ENCODE measurements at places on chromosomes 11 and 22.

DNA sequence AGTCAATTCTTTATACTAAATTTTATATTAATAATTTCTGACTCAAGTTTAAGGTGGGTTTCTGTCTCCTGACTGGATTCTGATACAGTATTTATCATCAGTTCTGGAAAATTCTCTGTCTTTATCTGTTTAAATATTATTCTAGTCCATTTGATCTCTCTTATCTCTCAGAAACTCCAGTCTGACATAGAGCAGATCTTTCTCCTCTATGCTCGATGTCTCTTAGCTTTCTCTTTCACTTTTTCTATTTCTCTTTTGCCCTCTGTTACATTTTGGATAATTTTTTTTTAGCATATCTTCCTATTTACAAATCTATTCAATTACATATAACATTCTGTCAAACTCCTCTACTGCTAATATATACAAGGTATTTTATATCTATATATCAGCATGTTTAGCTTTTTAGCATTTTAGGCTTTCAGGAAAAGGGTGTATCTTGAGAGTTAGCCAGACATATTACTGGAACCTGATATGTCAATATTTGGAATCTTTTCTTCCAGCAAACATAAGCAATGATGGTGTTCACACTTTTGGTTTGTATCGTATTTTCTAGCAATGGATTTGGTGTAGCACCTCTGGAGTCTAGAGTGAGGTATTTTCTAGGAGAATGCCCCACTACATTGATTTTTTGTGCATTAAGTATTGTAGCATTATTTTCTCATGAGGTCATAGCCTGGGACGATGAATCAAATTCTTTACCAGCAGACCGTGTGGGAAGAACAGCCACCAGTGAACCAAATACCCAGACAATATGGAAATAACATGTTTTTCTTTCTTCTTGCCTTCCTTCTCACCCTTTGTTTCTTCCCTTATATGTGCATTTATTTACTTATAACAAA, 4.1 kb upstream of the NNMT start:
- no peak for DNase-seq

DNA sequence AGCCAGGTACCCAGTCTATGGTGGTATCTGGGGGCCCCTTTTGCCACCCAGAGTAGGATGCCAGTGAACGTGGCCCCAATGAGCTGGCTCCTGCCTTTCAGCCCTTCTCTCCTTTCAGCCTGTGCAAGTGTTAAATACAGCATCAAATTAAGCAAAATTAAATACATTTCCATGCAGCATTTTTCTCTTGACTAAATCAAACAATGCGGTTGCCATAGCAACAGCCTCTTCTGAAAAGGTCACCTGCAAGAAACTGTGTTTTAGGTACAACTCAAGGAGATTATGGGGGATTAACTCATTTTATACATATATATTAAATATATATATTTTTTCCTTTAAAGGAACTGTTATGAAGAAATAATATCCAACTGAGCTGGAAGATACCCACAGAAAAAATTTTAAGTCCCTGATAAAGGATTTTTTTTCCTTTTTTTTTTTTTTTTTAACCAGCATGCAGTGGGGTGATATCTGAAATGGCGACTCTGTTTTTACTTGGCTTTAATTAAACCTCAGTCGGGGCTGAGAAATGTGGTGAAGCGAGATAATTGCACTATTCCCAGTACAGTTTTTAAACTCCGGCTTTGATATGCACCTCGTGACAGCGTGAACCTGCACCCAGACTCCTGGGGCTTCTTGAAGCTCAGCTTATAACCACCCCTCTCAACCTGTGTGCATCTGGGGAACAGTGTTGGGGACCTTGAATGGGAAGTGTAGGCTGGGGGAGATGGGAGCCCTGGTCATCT, 115.3 kb downstream of the PKNOX2 start:
- DNase-seq = no peak

GRCh38 chr11:79201677-79202347, 239.0 kb downstream of the TENM4 start:
- no peak for DNase-seq

- DNase-seq = no peak
Measured at GRCh38 chr22:47687776-47688175, 925.3 kb downstream of the TBC1D22A start.

GRCh38 chr11:67020949-67021348, 2.0 kb upstream of the SYT12 start:
- DNase-seq = no peak

- no peak for DNase-seq
Measured at GRCh38 chr11:79471071-79471844, 30.4 kb upstream of the TENM4 start.

DNA sequence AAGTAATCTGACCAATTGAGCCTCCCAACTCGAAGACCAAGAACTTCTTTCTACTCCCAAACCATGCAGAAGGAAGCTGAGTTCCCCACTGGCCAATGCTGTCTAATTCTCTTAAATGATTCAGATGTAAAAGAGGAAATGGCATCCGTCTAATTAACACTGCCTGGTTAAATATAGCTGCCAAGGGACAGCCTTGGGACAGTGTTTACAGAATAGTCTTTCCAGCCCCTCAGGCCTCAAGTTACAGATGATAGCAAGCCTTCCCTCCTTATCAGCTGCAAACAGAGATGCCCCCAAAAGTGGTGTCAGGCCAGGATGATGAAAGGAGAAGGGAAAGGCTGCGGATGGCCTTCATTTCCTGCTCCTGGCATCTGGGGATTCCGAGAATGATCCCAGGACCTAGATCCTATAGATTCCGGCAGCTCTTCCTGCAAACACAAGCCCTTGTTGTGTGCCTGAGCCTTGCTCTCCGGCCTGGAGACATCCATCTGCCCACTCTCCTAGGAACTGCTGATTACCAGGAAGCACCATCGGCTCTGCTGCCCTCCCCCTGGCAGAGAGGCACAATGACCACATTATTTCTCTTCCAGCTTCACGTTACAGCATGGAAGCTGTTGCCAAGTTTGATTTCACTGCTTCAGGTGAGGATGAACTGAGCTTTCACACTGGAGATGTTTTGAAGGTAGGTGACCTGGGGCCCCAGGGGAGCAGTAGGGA, 13.5 kb upstream of the TMA7B start:
- no peak for DNase-seq

DNA sequence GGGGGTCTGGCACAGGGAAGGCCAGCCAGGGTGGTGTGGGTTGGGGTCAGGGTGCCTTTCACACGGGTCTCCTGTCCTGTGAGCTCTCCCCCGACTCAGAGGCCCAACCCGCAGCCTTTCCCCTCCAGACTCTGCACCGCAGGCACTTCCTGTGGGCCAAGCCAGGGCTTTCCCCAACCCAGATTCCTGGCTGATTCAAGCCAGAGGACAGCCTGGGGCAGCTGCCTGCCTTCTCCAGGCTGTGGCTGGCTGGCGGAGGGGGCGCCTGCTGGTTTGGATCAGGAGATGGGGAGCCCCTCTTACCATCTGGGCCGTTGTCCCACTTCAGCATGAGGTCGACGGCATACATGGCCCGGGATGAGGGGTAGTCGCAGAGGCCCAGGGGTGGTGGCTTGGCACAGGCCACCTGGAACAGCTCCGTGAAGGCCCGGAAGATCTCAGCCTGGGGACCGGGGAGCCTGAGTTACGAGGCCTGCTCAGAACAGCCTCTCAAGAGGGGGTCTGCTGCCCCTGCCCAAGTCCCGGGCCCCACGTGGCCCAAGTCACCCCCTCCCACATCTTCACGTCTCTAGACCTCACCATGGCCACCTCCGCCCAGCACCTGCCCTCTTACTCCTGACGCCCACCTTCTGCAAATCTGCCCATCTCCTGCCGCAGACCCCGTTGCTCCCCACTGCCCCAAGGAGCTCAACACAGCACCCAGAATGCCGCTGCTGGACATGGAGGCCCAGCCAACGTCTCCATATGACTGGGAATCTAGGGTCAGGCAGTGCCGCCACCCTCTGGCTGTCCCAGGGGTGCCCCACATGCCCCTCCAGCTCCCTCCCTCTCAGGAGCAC, 17.3 kb downstream of the TSPO start:
- no peak for DNase-seq

- no peak for DNase-seq
Measured at GRCh38 chr22:36419177-36419911, 31.6 kb upstream of the MYH9 start.

DNA sequence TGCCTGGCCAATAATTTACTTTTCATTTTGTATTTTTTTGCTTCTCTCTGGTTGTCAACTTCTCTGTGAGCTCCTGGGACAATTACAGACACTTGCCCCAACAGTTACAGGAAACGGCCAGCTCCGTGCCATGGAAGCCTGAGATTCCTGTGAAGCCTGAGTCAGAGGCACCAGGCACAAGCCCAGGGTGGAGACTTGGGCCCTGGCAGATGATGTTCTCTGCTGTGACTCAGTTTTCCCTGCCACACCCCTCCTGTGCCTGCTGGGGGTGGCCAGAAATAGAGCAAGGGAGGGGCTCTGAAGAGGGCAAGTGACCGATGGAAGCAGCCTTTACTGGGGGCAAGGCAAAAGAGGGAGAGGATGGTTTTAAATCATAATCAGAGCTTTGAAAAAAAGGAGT, 4.9 kb downstream of the ATP5MGL start:
- peak; percentile 15 for DNase-seq

DNA sequence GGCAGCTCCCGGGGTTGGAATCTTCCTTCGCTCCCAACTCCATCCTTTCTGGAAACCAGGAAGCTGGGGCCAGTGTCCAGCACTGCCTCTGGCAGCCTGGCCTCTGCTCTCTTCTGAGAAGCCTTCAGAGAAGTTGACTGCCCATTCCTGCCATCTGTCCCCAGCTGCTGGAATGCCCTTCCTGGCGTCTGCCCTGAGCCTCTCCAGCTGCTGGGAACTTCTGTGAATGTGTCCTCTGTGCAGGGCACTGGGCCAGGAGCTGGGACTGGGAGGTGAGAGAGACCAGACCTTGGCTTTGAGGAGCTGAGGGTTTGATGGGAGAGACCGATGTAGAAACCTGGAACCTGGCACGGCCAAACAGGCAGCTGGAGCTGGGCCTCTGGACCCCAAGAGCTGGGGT, 5.9 kb upstream of the SOX10 start:
- no peak for DNase-seq

GRCh38 chr11:27812341-27812740, 112.1 kb upstream of the BDNF start:
- no peak for DNase-seq

- no peak for DNase-seq
Measured at GRCh38 chr11:120249279-120250262, 9.6 kb downstream of the POU2F3 start.

DNA sequence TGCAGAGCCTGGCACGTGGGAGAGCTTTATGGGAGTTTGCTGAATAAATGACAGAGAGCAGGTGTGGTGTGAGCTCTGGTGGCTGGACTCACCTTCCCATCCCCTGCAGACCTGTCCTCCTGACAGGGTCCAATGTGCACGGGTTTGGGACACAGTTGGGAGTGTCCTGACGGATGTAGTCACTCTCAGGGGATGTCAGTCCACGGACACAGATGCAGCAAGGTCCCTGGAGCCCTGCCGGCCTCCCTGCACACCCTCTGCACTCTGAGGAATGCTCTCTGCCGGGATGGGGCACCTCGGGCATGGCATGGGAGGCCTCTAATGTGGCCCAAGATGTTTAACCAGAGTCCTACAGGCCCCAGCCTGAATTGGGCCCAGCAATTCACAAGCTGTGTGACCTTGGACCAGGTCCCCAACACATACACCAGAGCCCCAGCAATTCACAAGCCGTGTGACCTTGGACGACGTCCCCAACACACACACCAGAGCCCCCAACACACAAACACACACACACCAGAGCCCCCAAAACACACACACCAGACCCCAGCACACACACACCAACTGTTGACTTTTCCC, 30.0 kb upstream of the RFPL3 start:
- DNase-seq = no peak

DNA sequence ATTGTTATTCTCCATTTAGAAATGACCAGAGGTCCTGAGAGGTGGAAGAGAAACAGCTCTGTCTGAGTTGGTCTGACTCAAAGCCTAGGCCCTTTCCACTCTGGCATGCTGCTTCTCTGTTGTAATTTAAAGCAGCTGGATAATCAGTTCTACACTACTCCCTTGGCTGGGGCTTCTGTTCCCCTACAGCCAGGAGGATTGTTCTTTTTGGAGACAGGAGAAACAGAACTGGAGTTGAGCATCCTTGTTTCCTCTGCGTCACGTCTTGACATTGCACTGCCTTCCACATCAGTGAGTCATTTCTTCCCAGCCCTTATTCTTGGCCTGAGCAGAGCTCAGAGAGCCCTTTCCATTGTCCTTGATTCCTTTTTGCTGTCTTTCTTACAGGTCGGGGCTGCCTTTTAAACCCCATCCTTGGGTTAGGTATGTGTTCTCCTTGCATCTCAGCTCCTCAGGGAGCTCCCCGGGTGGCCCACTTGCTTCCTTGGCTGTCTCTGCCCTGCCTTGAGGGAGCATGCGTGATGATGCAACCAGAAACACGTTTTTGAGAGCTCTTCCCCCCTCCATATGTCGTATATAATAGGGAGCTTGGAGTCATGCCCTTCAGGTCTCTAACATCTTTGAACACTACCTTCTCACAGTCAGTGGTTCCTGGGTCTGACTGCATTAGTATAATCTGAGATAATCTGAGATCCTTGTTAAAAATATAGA, 35.7 kb downstream of the CYB5R2 start:
- no peak for DNase-seq

All from stimulated activated CD4-positive, alpha-beta T cell treated with anti-CD3 and anti-CD28 coated beads, Interleukin-4, amount 100 ng/mL, for 48 hours (primary cell).